Cardiac fibroblast (primary cell): ENCODE measurements at places on chromosomes 7 and 10.

- no peak for DNase-seq
Measured at GRCh38 chr7:37424521-37424920, 24.1 kb downstream of the ELMO1 start.

GRCh38 chr10:48907730-48908129 is 31.9 kb downstream of the LRRC18 start:
- no peak for DNase-seq

DNA sequence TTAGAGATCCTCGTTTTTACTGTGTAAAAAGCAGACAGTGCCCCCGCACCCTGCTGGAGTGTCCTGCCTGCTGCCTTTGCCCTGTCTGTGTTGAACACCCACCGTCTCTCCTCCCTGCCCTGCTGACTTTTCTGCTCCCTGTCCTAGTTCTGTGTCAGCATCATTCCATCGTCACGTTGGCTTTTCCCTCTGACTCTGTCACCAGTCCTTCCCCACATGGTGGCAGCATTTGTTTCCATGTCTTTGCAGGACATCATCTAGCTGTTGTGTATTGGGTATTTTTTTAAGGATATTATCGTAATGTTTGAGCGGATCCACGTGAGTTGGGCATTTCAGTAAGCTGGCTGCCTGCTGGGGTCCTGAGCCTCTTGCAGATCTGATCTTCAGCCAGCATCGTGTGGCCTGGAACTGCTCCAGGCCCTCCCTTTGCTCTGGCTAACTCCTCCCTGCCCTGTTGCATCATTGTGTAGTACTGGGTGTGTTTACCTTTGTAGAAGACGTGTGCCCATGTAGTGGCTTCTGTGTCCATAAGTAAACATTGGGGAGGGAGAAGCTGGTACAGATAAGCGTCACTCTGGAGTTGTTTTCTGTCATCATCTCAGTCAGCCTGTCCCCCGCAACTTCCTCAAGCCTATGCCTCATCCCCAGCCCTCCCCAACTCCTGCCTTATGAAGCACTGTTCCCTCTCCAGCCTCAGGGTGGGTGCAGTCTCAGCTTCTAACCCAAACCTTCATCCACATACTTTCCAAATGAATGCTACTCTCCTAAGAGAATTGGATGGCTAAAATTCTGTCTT is 44.3 kb downstream of the TRRAP start:
- peak; percentile 62 for DNase-seq

DNA sequence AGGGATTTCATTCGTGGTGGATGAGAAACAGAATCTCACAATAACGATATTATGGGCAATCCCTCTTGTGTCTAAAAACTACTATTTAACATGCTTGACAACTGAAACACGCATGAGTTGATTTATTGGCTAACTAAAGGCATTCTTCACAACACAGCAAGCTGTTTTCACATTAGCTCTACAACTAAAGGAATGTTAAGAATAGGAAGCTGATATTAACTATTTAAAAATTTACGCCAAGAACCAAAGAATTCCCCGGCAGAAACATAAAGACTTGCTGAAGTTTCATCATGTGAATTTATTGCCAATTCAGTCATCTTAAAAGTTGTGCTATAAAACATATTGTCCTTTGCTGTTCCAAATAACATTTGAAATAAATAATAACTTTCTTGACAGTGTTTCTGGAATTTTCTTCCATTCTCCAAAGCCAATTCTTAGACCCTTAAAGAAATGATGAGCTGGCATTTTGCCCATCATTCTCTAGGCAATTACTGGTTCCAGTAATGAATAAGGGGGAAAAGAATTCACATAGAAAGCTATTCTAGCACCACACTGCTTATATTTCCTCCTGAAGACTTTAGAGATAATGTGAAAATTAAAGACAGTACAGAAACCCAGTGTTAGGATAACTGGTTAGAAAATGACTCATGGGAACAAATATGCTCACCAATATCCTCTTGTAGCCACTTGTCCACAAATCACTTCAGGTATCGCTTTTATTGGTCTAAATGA is 233.1 kb downstream of the PARD3 start:
- DNase-seq, result peak; percentile 49

- peak; percentile 20 for DNase-seq
Measured at GRCh38 chr10:31961277-31962074, 32.8 kb upstream of the ARHGAP12 start.

DNA sequence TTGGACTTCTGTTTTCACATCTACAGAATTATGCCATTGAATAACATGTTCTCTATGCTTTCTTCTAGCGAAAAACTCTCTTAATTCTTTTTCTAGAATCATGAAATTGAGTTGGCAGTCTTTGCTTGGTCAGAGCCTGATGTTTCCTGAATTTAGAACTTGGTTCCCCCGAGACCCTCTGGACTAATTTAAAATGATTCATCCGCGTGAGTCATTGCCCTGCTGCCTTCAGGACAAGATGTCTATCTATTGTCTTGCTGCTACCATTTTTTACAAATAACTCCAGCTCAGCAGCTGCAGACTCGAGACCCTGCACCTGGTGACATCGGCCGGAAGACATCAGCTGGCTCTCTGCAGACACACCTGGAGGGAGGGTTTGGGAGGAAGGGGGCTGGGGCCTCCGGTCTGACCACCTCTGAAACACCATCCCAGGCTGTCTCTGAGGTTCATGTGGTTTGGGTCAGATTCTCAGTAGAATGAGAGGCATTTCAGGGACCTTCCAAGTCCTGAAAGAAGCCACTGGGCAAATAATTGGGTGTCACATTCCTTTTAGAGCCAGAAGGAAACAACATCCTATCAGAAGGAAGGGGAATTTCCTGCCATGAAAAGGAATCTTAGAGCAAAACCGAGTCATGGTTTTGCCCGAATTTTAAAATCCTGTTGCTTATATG is 20.9 kb upstream of the KLF6 start:
- peak; percentile 99 for DNase-seq

DNA sequence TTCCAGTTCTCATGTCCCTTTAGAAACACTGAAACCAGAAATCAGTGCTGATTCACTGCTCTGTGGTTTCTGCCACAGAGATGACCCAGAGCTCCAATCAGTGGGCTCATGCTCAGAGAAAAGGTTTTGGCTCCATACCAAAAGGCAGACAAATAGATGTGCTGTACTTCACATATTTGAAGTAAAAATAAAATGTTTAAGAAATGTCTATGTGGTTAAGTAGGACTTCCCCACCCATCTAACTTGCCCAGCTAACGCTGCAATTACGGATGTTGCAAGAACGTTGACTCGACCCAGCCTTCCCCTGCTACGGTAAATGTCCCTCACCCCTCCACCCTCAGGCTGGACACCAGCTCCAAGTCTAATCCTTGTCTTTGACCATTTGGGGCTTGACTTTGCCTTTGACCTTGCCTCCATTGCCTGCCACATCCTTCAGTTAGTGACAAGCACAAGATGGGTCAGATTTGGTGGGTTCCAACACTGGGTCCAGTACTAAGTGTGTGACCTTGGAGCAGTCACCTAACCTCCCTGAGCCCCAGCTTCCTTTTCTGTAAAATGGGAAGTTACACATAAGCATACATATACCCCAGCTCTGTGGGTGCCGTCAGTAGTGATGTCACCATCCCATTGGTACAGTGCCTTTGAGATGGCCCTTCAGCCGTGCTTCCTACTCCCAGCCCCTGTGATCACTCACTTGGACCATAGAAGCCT is 95.8 kb downstream of the CHST15 start:
- peak; percentile 91 for DNase-seq

- peak; percentile 37 for DNase-seq
Measured at GRCh38 chr7:42077271-42078135, 159.5 kb downstream of the GLI3 start.
